ENCODE measurements at places on chromosomes 12 and 14.

DNA sequence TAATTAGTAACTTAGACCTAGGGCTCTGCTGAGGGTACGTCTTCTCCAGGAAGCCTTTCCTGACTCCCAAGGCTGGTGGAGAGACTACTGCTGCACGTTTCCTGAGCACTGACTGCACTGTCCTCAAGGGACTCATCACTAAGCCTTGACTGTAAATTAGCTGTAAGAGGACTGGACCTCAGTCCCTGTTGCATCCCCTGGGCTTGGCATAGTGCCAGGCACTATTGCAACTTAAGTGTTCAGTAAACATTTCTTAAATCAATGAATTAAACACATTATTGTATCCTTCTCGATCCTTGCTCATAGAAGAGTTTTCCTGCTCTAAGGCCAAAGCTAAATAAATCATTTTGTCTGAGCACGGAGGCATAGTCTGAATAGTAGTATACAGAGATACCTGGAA, 31.9 kb upstream of the IFNG-AS1 start:
- DNase-seq = no peak

DNA sequence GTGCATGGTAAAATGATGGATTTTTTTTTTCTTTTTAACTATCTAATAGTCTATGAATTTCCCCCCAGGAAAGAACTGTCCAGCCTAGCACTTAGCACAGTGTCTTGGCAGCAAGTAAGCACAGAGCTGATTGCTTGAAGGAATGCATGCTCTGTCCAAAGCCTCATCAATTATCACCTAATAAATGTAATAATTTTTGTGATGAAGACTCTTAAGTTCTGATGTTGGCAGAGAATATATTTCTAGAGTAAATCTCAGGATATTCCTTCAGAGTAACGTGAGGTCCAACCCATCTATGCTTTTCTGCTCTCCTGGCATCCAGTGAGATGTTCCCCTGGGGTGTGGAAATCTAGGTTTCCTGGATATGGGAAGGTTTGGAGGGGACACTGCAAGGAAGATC, 152.4 kb downstream of the TMX1 start:
- no peak for DNase-seq

DNA sequence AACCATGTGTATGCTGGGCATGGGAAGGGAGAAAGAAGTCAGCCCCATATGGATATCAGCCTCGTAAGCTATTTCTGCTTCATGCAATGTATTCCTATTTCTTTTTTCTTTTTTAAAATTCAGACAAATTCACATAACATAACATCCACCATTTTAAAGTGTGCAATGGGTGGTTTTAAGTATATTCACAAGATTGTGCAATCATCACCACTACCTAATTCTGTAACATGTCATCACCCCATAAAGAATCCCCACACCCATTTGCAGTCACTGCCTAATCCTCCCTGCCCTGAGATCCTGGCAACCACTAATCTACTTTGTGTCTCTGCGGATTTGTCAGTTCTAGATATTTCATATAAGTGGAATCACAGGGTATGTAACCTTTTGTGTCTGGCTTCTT, 9.5 kb downstream of the POMT2 start:
- DNase-seq = no peak

- DNase-seq = no peak
Measured at GRCh38 chr12:18859400-18859799, 121.5 kb downstream of the CAPZA3 start.

DNA sequence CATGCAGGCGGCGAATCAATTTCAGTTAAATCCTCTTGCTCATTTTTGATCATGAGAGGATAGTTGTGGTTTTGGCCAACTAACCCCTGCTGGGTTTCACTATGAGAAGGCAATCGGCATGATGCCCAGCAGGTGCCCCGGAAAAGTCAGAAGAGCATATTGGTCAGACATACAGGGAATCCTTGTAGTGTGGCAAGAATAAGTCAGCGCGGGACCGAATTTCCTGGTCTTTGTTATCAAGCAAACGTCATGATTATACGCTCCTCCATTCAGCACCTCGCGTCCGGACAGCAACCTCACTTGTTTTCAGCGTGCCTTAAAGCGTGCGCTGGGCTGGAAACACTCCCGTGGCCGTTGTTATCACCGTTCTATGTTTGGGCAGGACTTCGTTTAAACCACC, 1.8 kb downstream of the TBC1D30 start:
- DNase-seq = peak; percentile 70

- DNase-seq = no peak
Measured at GRCh38 chr12:31928246-31929026, 30.8 kb upstream of the RESF1 start.

DNA sequence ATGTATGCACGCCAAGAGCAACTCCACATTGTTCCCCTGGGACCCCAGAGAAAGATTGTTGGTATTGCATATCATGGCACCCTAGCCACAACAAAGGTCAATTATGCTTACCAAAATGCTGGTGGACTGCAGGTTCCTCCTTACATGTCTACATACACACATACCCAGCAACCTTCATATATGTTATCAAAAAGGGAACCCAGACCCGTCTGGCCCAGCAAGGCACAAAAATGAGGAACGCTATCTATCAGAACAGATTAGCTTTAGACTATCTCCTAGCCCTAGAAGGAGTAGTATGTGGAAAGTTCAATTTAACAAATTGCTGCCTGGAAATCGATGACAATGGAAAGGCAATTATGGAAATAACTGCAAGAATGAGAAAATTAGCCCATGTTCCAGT, 61.5 kb downstream of the DHRS2 start:
- no peak for DNase-seq

- no peak for DNase-seq
Measured at GRCh38 chr12:3920351-3921150, 47.4 kb upstream of the PARP11 start.

GRCh38 chr12:56361487-56362129, 1.0 kb downstream of the APOF start:
- DNase-seq = no peak

DNA sequence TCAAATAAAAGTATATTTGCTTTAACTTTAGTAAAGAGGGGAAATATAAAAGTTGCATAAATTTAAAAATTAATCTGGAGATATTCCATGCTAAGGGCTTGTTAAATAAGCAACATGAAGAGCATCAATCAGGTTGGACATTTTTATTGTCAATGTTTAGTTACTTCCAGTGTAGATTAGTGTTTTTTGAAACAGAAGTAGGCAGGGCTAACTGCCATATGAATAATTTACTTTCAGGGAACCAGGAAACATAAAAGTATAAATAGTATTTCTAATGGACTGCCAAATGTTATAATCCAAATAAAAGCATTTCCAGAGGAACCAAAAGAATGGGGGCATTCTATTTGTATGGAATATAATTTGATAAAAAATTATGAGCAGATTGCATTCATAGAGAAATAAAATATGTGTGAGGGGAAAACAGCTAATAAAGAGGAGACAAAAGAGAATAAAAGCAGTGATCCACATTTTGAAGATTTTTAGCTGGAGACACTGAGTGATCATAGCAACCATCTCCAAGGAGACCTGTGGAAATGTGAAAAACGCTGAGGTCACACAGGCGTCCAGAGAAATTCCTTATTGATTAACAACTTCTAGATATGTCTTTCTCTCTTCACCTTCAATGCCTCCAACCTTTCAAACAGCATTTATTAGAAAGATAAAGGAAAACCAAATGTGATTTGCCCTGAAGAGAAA, 70.8 kb downstream of the SRGAP1 start:
- no peak for DNase-seq

DNA sequence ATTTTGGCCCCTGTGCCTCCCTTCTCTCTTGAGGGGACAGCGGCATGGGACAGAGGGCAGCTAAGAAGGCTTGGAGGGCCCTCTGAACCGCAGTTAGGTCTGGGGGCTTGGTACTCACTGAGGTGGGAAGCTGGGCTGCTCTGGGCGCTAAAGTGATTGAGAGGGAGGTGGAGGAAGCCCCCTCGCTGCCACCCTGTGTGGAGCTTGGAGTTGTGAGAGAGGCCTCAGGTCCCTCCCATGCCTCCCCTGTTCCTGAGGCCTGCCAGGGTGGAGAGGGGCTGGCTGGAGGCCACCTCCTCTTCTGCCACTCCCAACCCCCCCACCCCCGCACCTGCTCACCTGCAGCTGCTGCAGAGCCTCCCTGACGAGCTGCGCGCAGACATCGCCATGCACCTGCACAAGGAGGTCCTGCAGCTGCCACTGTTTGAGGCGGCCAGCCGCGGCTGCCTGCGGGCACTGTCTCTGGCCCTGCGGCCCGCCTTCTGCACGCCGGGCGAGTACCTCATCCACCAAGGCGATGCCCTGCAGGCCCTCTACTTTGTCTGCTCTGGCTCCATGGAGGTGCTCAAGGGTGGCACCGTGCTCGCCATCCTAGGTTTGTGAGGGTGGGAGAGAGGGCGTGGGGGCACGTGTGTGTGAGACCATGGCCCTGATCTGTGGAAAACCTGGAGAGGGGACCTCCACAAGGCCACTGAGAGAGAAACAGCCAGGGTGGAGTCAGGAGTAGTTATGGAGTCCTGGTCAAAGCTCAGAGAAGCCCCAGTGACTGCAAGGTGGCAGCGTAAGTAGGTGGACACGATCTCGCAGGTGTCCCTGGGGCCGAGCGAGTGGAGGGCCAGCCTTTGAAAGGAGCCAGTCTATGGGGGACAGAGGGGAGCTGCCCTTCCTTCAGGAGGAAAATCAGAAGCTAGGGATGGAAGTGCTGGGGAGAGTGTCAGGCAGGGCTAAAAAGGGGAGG, 11.2 kb downstream of the KCNH3 start:
- DNase-seq = no peak

DNA sequence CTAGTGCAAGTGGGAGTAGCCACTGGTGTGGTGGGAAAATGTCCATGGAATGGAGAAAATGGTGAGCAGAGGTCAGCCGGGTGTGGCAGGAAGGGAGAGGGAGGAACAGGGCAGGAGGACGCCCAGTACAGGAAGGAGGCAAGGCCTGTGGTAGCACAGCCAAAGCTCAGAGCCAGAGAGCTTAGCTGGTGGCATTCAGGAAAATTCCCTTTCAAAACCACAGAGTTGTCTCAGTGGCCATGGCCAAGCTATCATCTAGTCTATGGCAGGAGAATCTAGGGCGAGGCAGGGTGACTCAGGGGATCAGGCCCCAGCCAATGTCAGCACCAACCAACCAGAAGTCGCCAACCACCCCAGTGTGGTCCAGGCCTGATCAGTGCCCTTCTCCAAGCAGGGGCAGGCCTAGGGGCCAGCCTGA, 67.7 kb upstream of the DDX11 start:
- DNase-seq = no peak

DNA sequence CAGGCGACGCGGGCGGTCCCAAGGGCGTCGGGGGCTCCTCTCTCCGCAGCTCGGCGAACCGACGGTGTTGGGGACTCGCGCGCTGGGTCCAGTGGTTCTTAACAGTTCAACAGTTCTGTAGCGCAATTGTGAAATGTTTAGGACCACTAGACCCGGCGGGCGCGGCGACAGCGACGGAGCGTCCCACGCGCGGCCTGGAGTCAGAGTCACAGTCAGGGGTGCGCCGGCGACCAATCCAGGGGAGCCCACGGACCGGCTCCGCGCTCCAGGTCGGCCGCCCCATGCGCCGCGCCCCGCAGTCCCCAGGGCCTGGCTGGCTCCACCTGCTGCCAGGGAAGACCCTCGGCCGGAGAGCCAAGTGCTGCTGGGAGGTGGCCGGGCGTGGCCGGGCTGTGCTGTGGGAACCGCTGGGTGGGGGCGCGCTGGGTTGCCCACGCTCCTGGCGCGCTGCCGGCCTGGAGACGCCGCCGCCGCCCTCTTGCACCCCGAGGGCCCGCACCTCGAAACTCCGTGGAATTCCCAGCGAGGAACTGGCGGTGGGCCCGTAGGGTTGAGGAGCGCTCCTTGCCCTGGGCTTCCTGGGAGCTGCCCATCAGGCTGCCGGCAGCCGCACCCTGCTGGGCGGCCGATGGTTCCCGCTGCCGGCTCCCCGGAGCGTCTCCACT, 20.9 kb upstream of the KIF26A start:
- DNase-seq = no peak

DNA sequence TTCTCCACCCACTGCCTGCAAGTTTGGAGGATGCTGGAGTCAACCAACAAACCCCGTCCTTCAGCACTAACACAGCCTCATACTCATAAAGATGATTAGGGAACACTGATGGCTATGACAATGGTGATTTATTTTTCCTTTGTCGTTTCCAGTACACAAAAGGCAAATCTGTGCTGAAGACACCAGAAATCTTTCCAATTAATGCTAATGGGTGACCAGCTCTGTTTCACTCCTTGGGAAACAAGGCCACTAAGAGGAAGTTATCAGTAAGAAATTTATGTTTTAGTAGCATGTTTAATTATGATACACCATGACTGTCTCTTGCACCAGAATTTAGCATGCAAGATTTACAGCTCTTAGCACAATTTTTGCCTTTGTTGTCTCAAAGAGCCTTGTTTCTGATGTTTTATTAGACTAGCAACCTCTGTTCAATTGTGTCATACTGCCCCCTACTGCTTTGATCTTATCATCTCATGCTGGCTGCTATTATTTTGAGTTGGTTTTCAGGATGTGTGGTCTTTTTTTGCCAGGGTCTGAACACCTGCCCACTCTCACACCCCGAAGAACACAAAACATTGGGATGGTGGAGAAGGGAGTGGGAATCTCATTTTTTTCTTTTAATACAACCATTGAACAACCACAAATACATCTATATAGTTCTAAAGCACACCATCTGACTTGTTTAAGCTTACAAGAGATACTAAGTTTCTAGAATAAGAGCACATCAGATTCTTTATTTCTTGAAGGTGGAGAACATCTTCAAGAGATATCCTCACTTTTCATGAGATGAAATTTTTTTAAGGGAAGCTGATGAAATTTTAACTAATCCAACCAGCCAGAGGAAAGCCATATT, 160.9 kb downstream of the SPTSSA start:
- peak; percentile 46 for DNase-seq

DNA sequence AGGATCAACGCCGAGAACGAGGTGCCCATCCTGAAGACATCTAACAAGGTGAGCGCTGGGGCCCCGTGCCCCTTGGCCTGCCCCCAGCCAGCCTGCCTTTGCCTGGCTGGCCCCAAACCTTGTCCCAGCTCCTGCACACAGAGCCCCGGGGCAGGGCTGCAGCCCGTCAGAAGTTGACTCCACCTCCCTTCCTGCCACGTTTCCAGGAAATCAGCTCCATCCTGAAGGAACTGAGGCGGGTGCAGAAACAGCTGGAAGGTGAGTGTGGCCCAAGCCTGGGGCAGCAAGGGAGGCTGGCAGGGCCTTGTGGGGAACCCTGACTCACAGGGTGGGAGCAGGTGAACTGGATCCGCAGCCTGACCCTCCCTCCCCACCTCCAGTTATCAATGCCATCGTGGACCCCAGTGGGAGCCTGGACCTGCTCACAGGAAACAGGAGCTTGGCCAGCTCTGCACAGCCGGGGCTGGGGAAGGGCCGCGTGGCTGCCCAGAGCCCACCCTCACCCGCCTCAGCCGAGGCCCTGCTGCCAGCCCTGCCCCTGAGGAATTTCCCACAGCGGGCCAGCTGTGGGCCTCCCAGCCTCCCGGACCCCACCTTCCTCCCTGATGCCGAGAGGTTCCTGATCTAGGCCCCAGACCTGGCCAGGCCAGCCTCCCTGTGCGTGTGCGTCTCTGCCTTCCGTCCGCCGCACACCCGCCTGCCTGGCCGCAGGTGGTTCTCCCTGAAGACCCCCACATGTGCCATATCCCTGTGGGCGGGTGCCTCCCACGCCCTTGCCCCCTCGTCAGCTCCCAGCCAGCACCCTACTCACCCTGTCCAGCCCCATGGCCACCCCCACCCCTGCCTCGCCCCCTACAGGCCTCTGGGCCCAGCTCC, 29.5 kb downstream of the CEP170B start:
- peak; percentile 21 for DNase-seq

GRCh38 chr12:123167329-123167728, 16.4 kb upstream of the PITPNM2 start:
- DNase-seq = no peak

- no peak for DNase-seq
Measured at GRCh38 chr12:126953365-126953889, 1313.5 kb upstream of the TMEM132C start.
